Suppressor macrophage treated with lipopolysaccharide for 1 hour (primary cell): ENCODE measurements at places on chromosomes 7 and 10.
A peak's percentile ranks its signal among the peaks of the same experiment; 100 is the strongest.

DNA sequence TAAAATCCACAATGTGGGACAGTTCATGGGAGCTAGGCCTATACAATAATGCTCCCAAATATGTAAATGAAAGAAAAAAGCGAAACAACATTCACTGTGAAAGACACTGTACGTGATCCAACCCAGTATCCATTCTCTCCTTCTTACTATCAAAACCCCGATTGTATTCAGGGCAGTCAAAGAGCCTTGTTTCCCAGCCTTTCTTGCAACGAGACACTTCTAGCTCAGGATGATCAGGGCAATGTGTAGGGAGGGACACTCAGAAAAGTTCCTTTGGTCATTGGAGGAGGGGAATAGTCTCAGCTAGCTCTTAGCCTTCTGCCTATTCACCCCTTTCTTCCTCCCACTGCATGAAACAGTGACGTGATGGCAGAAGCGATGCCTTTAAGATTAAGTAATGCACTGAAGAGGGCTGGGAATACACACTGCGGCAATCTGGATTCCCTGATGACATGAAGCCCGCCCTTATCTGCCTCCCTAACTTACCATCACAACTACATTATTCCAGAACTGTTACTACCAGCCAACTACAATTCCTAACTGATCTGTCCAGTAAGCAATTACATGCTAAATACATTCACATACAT lies 27.3 kb downstream of the UBE2H start:
- DNase-seq, result no peak

GRCh38 chr10:84563868-84564267 lies 235.5 kb downstream of the CCSER2 start:
- no peak for DNase-seq

DNA sequence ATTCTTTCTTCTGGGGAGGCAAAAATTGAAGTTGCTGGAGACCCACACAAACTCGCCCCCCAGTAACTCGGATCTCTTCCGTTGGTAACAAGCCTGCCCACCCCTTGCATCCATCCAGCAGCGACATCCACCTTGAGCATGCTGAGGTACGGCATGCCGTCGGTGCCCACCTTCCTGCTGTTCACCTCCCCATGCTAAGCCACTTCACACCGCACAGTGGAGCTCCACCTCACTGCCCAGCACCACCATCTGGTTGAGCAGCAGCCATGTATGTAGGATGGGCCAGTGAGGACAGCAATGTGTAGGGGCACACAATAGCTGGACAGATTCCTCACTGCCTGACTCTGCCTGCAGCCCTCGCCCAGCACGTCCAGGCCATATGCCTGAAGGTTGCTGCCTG lies 138.1 kb upstream of the ZNF92 start:
- no peak for DNase-seq

GRCh38 chr7:114242992-114243507 lies 171.6 kb upstream of the FOXP2 start:
- DNase-seq, result no peak

DNA sequence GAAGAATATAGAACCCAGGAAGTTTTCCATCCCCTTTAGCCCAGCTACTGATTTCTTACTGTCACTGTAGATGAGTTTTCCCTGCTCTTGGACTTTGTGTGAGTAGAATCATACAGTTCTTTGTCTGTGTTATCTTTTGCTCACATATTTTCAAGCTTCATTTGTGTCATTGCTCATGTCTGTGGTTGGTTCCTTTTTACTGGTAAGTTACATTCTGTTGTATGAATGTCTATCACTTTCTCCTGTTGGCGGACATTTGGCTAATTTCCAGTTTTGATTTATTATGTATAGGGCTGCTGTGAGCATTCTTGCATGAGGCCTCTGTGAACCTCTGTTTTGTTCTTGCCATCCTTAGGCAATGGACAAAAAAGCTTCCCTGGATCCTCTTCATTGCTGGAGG lies 5.3 kb downstream of the GLRX3 start:
- no peak for DNase-seq

GRCh38 chr7:96248405-96248804 lies 73.5 kb downstream of the SLC25A13 start:
- DNase-seq, result no peak

GRCh38 chr10:121338206-121338980 lies 259.9 kb downstream of the FGFR2 start:
- no peak for DNase-seq

DNA sequence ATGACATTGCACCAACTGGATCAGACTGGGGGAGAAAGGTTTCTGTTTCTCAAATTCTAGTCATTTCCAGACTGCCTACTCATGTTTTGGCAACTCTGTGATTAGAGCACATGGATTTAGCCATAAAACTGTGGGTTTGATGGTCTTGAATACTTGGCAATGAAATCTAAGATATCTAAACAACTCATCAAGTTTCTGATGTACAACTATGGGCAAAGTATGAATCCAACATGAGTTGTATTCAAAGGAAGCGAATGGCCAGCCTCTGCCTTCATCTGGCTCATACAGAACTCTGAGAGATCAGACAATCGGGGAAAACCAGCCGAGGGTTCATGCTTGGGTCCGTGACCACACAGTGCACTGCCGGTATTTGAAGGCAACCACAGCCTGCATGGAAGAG lies 144.3 kb downstream of the ADAM12 start:
- no peak for DNase-seq

DNA sequence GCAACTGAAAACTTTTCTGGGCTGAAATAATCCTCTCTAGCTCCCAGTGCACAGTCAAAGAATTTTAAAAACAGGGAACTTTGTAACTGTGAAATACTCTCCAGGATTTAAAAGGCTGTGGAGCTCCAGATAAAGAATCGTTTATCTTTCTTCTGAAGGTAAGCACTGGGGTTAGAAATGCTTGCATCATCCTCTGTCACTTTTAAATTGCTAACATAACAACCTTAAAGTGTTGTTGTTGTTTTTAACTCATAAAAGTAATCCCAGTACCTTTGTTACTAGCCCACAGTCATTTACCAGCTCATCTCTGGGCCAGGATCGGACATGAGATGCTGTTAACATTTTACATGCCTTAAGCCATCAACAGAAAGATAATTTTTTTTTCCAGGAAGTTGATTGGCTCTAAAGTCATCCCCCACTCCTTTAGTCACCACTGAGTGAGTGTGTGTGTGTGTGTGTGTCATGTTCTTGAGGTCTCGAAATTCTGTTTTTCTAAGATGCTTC lies at the start of gene SLC39A12:
Gene SLC39A12, plus strand, starts transcription at position 51 of the 504 bp plus-strand sequence. CDS start 1,359 bp downstream, outside the sequence.
- DNase-seq, result peak; percentile 28

GRCh38 chr7:117384688-117385362 lies 42.5 kb downstream of the ASZ1 start:
- DNase-seq, result no peak

GRCh38 chr7:99365318-99366141 lies 9.0 kb upstream of the ARPC1B start:
- DNase-seq, result peak; percentile 24

DNA sequence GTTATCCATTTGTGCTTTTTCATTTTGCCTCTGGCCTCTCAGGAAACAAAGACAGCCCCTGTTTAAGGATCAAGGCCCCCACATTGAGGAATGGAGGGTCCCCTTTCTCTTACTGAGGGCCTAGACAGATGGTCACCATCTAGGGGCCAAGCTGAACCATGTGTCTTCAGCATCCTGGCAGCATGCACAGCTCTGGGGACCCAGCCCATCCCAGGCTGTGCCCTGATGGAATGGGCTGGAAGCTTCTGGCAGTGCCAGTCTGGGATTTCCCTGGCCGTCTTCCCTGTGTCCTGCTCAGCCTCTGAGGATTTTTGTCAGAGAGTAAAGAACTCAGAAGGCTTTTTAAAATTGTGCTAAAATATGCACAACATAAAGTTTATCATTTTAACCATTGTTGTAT lies 116.8 kb downstream of the ITIH5 start:
- no peak for DNase-seq

DNA sequence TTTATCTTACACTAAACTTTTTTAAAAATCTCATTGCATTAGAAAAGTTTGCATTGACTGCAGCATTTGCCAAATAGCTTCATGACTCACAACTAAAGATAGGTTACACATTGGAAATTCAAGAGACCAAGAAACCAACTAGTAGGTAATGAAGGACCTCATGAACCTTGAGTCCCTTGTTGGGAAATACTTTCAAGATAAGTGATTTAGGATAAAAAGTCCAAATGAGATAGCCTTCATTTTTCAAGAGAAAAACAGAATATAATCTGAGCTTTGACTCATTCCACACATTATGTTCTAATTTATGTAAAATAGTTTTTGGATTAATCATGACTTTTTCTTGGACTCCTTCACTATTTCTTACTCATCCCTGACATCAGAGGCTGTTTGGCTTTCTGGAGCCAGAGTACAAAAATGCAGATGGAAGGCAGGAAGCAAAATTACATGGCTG lies 13.1 kb upstream of the LIPF start:
- DNase-seq, result peak; percentile 54

DNA sequence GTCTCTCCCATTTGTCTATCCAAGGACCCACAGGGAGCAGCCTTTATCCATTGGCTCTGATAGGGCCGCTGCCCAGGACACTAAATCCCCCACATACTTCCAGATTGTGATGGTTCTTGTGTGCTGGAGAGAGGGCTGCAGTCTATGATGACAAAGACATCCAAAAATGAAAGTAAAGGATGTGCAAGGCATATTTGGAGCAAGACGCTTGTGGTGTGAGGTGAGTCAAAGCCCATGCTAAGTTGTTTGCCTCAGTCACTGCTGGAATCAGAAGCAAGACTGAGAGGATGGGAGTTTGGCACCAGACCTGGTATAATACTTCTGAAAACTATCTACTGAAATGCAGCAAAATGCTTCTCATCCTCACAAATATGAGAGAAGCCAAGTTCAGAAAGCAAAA lies 22.7 kb downstream of the ZNF22 start:
- DNase-seq, result no peak

GRCh38 chr10:132624847-132625471 lies 87.4 kb downstream of the INPP5A start:
- DNase-seq, result no peak

- DNase-seq, result no peak
Measured at GRCh38 chr7:45295222-45295621, 137.6 kb downstream of the RAMP3 start.

GRCh38 chr10:101941871-101942270 lies 98.3 kb upstream of the KCNIP2 start:
- peak; percentile 73 for DNase-seq

DNA sequence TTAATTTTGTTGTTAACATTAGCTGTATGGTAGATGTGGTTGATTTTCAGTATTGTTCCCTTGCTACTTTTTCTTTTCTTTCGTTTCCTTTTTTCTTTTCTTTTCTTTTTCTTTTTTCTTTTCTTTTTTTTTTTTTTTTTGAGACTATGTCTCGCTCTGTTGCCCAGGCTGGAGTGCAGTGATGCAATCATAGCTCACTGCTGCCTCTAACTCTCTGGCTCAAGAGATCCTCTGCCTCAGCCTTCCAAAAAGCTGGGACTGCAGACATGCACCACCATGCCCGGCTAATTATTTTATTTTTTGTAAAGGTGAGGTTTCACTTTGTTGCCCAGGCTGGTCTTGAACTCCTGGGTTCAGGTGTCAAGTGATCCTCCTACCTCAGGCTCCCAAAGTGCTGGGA lies 14.4 kb downstream of the SLC26A3 start:
- no peak for DNase-seq

DNA sequence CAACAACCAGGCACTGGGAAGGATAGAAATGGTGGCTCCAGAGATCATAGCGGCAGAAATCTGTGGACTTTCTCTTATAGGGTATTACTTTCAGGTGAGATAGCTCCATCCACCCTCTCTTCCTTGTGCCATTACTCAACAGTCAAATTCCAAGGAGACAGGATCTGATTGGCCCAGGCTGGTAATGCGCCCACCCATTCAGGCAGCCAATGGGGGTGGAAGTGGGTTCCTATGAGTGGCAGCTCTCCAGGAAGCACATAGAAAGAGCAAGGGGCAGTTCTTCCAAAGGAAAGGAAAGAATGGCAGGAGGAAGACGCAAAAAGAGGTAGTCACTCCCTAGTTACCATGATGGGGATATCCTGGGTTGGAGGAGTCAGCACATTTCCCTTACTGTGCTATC lies 94.4 kb downstream of the STRA8 start:
- DNase-seq, result no peak

GRCh38 chr10:47158116-47159071 lies 141.6 kb upstream of the GDF10 start:
- DNase-seq, result no peak

DNA sequence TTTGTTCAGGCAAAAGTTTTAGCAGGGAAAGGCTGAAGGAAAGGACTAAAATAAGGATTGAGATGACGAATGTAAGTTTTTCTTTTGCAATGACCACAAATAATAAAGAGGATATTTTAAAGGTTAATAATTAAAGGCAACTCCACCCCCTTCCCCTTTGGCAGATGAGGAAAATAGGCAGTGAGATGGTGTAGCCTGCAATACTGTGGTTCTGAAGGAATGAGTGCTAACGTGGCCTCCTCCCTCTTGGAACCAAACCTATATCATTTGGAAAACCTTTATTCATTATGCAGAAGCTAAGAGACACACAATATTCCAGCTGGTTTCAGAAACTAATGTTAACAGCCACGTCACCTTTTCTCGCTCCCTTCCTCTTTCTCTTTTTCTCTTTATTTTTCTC lies 70.9 kb upstream of the COL1A2 start:
- DNase-seq, result no peak

DNA sequence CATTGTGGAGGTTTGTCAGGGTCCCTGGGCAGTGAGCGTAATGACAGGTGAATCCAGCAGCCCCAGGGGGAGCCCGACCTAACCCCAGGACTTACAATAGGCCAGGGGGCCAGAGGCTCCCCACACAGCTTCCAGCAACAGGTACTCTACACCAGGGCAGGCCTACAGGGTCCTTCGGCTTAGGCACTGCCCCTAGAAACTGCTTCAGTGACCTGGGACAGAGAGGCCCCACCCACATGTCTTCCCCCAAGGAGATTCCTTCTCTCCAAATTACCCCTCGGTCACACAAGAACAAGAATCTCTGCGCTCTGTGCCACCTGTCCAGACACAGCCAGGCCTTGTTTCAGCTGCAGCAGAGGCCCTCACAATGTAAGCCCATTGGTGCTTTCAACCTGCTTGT lies 24.4 kb downstream of the SKIDA1 start:
- no peak for DNase-seq

- no peak for DNase-seq
Measured at GRCh38 chr7:69211739-69212138, 386.5 kb upstream of the AUTS2 start.

GRCh38 chr10:132382231-132382922 lies 14.6 kb upstream of the PWWP2B start:
- no peak for DNase-seq

DNA sequence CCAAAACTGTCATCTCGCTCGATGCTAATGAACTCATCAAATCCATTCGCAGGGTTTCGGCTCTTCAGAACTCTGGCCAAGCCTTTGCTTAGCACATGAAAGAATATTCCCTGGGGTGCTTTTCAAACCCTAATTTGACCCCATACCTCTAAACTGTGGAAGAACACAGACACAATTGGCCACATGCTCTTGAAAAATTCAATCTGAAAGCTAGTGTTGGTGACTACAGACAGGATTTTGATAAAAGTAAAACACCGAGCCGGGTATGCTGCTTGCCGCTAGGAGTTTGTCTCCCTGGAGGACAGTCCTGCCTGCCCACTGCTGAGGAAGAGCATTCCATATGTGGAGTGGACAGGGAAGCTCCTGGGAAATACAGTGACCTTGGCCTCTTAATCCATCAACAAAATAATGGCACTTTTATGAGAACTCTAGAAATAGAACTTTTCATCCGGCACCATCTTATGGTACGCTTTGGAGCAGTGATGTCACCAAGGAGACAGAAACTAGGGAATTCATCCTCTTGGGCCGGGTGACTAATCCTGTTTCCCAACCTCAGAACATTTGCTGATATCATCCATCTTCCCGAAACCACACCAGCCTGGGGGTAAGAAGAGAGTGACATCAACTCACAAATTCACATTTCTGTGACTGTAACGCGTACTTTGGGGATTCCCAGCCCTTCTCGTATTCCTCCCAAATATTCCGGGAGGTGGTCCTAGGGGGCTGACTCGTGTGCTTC lies 34.2 kb downstream of the MTURN start:
- peak; percentile 98 for DNase-seq
